Activated T-cell treated with anti-CD3 and anti-CD28 coated beads, Interleukin-2, amount 50 U/mL, for 24 hours (primary cell): ENCODE measurements at places on chromosomes 3 and 15.

- DNase-seq: no peak
These were observed 3.6 kb downstream of the USP50 start for GRCh38 chr15:50542887-50543210.

DNA sequence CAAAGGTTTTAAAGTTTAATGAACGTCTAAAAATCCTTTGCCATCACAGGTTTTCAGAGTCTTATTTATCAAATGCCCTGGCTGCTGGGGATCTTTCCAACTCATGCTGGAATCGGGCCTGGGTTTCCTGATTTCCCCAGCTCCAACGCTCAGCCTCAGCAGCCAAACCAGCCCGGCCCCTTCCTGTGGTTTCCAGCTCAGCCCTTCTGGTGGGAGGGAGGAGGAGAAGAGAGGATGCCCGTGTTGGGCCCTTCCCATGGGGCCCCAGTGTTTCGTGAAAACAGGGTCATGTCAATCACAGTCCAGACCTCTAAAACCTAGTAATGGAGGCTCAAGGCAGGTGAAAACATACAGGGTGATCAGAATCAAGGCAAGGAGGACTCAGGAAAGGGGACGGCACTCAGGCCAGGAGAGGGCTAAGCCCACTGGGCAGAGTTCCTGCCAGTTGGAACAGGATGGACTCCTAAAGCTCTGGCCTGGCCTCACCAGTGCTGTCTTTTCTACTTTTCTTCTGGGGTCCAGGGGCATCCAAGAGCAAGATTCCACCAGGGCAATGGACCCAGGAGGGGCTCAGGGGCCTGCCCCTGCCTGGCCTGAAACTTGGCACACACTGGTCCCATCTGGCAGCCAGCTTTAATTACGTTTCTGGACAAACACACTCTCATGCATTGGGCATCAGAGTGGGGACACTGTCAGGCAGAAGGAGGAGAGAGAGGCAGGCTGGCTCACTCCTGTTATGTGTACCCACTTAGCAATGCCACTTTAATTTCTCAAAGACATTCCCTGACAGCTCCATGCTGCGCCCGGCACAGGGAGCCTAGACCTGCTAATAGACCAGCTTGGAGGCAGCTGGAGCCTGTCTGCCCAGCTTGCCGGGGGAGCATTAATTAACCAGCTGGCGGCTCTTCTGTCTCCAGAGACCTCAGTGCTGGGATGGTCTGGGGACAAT lies 194.6 kb downstream of the FAM43A start:
- DNase-seq: no peak

DNA sequence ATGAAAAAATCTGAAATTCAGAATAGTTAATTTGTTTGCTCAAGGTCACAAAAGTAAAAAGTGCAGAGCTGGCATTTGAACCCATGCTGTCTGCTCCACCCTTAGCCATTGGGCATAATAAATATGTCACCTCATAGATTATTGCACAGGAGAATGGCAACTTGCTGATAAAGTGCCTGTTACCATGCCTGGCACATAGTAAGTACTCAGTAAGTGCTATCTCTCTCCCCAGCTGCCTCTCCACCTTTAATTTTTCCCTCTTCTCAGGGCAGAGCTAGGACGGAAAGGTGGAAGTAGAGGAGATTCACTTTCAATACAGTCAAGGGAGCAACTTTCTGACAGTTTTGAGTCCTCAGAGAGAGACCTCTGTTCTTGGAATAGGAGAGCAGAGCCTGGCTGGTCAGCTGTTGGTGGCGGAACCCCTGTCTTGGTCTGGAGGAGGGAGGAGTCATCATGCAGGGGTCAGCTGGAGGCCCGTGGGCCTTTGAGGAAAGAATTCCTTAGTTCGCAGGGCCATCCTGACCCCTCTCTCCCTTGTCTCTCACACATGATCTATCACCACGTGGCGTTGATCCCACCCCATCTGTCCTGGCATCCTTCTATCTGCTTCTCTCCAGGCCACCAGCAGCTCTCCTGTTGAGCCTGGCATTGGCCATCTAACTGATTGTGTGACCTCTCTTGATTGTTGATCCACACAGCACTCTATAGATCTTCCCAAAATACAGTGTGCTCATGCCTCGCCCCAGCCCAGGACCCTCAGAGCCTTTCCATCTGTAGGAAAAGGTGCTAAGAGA lies 149.3 kb downstream of the RPLP1 start:
- peak; percentile 2 for DNase-seq

- DNase-seq: no peak
These were observed 48.5 kb downstream of the GPR171 start for GRCh38 chr3:151154566-151154965.
